Mesendoderm (in vitro differentiated cells): ENCODE measurements at places on chromosomes 3 and 15.

DNA sequence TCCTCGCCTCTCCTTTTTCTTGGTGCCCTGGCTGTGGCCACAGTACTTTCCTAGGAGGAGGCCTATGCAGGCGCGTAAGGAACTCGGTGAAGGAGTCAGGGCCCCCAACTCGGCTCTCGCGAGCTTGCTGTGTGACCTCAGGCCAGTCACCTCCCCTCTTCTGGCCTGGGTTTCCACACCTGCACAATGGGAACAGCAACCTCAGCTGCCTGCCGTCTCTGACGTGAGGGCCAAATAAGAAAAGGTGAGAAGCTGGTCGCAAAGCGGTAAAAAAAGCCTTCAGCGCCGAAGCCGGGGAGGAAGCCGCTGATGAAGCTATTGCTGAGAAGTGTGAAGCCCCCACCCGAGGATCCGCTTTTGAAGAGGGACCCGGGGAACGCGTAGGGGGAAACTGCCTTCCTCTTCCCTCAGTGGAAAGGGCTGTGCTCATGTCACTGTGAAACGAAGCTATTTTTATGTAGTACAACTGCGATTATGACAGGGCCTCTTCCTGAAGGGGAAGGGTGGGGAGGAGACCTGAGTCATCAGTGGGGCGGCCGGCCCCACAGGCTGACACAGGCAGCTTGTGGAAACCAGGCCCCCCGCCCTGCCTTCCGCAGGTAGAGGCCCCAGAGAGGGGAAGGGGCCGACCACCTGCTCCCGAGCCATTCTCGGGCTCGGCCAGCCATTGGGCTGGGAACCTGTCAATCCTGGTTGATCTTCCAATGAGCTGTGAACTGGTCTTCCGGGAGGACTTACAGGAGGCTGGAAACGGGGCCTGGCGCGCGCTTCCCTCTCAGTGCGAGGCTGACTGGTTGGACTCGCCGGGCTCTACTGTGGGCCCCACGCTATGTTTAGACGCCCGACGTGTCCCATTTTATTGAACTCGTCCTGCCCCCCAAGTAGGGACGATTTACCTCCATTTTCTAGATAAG lies 18.0 kb upstream of the ANKDD1A start:
- DNase-seq, result peak; percentile 100

DNA sequence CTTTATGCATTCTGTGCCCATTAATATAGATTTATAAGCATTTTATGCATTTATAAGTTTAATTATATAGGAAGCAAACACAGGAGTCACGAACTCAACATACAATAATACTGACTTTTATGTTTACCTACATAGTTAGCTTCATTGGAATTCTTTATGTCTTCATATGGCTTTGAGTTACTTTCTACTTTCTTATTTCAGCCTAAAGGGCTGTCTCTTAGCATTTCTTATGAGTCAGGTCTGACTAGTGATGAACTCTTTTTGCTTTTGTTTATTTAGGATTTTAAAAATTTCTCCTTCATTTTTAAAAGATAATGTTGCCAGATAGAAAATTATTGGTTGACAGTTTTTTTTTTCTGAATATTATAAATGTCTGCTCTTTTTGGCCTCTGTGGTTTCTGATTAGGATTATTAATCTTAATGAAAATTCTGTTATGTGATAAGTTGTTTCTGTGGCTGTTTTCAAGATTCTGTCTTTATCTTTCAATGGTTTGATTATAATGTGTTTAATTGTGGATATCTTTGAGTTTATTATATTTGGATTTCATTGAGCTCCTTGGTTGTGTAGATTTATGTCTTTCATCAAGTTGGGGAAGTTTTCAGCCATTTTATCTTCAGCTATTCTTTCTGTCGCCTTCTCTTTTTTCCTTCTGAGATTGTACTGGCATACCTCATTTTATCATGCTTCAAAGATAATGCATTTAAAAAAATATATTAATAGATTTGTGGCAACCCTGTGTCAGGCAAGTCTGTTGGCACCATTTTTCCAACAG lies 54.3 kb downstream of the ATP2C1 start:
- DNase-seq, result no peak

DNA sequence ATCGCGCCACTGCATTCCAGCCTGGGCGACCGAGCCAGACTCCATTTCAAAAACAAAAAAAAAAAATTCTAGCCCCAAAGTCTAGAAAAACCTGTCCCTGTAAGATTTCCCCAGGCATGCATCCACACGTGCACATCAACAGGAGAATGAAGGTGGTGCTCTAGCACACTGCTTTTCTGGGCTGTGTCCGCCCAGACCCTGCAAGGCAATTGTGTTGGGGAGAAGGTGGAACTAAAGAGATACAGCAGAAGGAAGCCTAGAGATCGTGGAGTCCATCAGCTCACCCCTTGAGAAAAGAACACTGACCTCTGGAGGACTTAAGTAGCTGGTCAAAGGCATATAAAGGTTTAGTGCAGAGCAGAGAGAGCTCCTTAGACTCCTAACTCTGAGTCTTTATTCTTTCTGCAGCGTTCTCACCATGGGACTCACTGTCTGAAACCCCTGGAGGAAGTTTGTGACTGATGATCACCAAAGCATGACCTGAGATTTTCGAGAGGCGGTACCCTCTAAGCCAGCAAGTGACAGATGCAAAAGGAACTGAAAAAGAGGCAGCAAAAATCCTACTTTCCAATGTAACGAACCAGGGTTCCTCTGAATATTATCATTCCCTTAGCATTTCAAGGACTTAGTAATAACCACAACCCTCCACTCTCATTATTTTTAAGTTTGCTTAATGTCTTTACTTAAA lies 179.8 kb downstream of the MEX3B start:
- no peak for DNase-seq

DNA sequence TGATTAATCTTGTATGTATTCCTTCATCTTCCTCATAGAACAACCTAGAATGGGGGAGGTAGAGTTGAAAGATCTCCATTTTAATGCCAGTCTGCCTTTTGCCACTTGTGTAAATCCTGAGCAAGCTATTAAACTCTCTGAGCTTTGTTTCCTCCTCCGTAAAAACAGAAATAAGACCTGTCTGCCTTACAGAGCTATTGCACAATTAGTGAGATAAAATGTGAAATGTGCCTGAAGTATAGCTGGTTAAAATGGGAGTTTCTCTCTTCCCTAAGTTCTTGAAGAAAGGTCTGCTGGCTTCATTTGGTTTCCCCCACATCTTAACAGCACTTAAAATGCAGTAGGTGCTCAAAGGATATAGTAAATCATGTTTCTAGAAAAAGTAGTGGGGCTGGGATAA lies 19.0 kb downstream of the ALDH1A2 start:
- no peak for DNase-seq

DNA sequence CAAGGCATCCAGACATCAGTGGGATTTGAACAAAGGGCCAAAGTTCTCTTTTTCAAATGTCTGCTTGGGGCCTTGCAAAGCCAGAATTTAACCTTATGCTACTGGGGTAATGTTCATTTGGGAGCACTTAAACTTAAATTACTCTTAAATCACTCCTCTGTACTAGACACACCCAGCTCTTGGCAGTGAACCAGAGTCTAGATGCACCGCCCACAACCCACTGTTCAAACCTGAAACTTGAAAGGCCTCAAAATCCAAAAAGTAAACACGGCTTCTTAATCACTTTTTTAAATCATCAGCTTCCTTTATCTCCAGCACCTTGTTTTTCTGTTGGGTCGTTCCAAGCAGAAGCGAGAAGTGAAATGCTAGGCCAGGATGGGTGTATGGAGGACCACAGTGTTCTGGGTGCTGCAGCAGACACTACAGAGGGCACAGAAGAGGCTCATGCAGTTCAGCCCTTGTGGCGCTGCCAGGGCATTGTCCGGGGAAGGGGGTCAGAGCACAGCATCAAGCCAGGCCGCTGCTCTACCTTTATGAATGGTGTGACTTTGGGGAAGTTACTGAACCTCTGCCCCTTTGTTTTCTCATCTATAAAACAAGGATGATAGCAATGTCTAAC lies 28.8 kb downstream of the MECOM start:
- no peak for DNase-seq

DNA sequence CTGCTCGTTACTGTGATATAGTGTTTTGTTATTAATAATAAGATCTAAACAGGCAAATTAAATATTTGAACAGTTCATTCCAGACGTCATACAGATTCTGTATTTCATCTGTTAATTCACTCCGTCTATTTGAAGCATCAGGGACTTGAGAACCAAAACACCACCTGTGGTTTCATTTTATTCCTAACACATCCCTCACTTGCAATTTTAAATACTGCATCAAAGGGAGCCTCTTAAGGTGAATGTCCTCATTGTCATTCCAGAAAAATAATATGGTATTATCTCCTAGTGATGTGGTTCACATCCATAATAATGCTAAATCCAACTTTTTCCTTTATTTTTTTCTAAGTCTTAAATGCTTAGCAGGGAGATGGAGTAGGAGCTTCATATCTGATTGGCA lies 1390.9 kb upstream of the CADM2 start:
- no peak for DNase-seq

DNA sequence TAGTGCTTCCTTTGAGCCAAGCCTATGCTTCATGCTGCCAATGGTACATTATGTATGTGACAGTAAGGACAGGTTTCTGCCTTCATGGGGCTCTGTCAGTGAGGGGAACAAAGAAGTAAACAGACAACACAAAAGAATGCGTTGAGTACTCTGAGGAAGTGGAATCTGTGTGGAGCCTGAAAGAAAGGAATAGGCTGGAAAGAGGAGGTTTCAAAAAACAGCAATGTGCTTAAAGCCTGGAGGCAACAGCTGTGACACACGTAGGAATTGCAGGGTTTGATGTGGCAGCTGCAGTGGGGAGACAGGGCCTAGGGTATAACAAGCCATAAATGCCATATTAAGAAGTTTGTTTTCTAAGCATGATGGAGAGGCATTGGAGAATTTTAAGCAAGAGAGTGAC lies 316.7 kb downstream of the CLSTN2 start:
- peak; percentile 23 for DNase-seq

- DNase-seq, result no peak
These were observed 637.3 kb upstream of the GRM7 start for GRCh38 chr3:6223572-6223971.

- DNase-seq, result no peak
These were observed 6.4 kb downstream of the UBP1 start for GRCh38 chr3:33433843-33434242.

DNA sequence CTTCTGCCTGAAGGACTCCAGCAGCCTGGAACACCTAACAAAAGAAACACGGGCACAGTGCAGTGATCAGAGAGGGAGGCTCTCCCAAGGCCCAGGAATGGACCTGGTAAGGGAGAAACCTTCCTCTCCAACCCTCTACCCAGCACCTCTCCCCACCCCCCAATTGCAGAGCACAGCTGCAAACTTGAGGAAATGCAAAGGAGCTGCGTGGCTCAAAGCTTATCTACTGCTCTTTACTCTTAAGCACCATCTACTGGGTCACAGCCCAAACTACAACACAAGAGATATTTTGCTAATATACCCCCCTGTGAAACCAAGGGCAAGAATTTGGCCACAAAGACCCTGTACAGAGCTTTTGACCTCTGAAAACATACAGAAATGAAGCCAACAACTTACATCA lies 328.3 kb downstream of the OXSM start:
- peak; percentile 86 for DNase-seq

DNA sequence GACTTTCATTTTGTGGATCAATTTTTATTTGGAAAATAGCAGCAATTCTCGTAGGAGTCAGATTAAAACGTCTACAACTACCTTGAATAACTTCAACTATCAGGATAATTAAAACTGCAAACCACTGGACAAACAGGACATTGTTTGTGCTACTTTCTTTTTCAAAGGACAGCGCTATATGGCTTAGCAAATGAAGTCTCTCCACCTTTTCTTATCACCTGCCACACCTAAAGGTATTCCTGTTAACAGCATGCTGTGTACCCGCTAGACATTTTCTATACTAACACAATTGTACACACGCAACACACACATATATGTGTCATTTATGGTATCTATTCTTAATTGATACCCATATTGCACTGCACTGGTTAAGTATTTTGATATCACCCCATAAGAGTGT lies 19.2 kb downstream of the MNS1 start:
- DNase-seq, result no peak

DNA sequence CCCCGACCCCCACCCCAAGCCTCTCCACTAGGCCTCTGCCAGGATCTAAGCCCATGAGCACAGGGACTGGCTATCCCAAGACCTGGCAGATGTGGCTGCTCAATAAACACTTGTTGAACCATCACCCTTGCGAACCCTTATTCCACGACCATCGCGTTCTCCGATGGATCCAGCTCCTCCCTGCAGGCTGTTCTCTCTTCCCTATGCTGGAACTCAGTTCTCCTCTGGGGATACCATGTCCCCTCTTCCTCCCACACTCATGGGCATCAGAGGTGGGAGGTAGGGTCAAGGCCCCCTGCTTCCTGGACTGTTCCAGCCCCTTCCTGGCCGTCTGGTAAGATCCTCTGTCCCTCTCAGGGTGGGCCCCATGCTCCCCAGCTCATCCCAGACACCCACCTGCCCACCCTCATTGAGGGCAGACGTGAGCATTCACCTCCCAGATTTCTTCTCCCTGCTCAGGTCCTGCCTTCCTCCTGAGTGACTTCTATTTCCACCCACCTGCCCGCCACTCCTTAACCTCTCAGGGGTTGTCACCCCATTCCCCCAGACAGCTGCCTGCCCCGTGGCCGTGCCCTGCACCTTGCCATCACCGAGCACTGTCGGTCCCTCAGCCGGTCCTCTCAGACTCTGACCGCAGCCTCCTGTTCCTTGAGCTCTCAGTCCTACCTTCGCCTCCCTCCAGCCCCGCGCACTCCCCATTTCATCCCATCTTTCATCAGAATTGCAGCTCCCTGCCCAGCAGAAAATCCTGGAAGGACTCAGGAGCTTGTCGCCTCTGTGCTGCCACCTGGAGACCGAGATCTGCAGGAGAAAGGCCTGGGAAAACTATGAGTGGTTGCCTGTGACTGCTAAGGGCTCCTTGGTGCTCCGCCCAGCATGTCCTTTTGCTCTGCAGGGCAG lies 42.0 kb downstream of the PML start:
- DNase-seq, result peak; percentile 89

DNA sequence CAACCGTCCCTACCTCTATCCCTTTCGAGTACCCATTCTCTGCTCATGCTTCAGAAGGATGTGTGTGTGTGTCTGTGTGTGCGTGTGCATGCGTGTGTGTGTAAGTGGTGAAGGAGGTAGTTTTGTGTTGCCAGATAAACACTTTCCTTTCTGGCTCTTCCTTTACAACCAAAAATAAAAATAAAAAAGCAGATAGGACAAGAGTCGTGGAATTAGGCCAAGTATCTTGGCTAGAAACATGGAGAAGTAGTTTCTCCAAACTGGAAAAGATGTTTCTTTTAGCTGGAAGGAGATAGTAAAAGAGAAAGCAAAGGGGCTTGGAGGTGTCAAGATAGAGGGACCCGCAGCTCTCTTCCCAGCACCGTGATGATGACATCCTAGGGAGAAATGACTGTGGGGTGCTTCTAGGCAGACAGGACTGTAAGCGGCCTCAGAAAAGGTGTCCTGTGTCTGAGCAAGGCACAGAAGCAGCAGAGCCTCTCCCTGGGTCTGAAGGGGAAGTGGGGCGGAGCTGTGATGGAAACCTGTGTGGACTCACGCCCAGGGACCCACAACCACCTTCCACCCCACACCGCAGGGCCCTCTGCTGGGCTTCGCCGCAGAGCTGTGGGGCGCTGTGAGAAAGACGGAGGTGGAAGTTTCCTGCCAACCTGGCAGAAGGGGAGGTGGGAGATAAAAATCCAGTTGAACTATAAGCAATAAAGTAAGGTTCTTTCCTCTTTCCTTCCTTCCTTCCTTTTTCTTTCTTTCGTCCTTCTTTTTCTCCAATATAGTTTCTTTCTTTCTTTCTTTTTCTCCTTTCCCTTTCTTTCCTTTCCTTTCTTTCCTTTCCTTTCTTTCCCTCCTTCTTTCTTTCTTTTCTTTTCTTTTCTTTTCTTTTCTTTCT lies 35.3 kb downstream of the MUC20 start:
- no peak for DNase-seq

GRCh38 chr3:44110648-44111047 lies 131.0 kb upstream of the TOPAZ1 start:
- no peak for DNase-seq

GRCh38 chr3:113948015-113948917 lies 453 bp downstream of the ZDHHC23 start:
- DNase-seq, result peak; percentile 76
